Activated naive CD8-positive, alpha-beta T cell treated with anti-CD3 and anti-CD28 coated beads, Interleukin-2, amount 10 ng/mL, durations not matched to agents 7 days and 5 days (primary cell): ENCODE measurements at places on chromosomes 1 and 21. TPM values are rescaled to one million over a fixed set of nuclear protein-coding genes. Genes with fewer than 3 reads are reported as not detected.

The CEP350 gene
- total RNA-seq: 73.6 TPM

DNA sequence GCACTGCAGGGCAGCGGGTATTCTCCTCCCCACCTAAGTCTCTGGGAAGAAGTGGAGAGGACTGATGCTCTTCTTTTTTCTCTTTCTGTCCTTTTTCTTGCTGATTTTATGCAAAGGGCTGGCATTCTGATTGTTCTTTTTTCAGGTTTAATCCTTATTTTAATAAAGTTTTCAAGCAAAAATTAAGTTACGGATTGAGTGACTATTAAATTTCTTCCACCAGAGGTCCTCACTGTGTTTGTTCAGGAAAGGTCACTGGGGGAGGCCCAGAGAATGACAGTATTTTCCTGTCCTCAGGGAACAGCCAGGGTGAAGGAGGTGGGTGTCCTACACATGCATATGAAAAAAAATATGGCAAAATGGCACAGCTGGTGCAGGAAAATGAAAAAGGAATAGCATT is 4.4 kb upstream of the ELF3 start:
- no peaks in the 10 kb centered on the region for H3K27me3 ChIP-seq
- no peak for DNase-seq

DNA sequence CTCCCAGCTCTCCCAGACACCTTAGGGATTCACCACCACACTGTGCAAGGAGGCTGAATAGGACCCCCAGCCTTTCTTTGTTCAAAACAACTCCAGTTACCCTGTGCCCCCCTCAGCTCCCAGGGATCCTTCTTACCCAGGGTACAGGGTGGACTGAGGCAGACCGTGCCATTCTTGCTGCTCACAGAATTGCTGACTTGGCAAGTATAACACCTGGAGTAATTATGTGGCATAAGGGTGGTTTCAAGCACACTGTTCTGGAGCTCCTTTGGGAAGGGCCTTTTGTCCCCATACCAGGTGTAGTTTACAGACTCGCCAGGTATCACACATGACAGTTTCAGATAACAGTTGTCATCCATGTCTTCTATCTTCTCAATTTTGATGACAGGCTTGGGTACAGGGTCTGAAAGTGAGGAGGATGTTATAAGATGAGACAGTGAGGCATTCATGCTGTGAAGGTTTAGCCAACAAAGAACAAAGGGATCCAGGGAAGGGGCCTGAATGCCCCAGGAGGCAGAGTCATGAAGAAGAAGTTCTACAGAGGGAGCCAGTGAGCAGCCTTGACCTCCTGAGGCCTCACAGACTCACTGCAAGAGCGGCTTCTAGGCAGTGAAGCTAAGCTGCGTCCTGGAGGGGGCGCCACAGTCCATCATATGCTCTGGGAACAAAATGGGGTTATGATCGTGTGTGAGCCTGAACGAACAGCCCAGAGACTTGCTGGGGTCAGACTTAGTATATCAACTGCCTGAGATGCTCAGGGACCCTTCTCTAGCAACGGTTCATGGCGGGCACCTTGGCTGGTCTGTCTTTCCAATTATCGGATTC is 30.3 kb downstream of the CD48 start:
- H3K27ac ChIP-seq: peak overlapping the region; percentile 88
- peaks cover 73% of the 10 kb centered on the region for H3K4me1 ChIP-seq
- peaks cover 73% of the 10 kb centered on the region for H3K36me3 ChIP-seq

DNA sequence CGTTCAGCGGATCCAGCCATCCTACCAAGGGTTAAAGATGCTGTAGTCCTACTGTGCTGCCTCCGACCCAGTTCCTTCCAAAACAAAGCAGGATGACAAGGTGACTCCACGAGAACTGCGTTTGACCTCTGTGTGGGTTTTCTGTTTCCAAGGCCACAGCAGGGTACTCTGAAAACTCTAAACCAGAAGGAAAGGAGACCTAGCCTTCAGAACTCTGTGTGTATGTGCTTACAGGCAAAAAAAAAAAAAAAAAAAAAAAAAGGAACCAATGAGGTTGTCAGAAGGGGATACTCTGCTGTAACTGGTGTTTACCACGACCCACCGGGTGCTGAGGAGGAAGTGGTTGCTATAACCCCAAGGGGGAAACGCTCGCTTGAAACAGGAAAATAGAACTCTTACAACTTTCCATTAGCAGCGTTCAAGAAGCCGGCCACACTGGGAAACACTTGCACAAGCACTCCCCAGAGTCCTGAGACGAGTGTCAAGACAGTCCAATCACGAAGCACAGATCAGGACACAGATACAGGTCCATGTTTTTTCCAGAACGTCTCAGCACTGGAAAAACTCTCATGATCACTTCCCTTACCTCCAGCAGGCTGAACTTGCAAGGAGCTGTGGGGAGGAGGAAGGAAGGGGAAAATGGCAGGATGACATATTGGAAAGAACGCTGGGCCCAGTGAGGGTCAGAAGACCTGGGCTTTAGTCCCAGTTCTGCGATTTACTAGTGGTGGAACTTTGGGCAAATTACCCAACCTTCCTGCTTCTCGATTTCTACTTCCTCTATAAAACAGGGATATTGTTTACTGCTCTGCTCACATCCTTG is 64.0 kb downstream of the ITPKB start:
- H3K4me3 ChIP-seq: peak overlapping the region; percentile 81
- H3K4me1 ChIP-seq: peaks cover 80% of the 10 kb centered on the region
- H3K27ac ChIP-seq: peak overlapping the region; percentile 94
- peak; percentile 72 for DNase-seq
- H3K36me3 ChIP-seq: peaks cover 31% of the 10 kb centered on the region

DNA sequence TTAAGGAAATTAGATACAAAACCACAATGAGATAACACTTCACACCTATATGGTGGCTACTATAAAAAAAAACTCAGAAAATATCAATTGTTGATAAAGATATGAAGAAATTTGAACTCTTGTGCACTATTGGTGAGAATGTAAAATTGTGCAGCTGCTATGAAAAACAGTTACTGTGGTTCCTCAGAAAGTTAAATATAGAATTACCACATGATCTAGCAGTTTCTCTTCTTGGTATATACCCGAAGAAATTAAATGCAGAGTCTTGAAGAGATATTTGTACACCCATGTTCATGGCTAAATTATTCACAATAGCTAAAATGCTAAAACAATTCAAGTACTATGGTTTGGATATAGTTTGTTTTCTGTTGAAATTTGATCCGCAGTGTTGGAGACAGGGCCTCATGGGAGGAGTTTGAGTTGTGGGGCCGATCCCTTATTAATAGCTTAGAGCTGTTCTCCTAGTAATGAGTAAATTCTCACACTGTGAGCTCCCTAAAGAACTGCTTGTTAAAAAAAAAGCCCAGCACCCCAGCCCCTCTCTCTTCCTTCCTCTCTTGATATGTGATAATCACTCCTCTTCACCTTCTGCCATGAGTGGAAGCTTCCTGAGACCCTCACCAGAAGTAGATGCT is 1412.1 kb downstream of the PLA2G4A start:
- no peak overlapping the region for H3K4me3 ChIP-seq
- no peak for DNase-seq
- H3K27me3 ChIP-seq: no peaks in the 10 kb centered on the region
- H3K36me3 ChIP-seq: no peaks in the 10 kb centered on the region
- no peaks in the 10 kb centered on the region for H3K4me1 ChIP-seq
- no peak overlapping the region for H3K27ac ChIP-seq

DNA sequence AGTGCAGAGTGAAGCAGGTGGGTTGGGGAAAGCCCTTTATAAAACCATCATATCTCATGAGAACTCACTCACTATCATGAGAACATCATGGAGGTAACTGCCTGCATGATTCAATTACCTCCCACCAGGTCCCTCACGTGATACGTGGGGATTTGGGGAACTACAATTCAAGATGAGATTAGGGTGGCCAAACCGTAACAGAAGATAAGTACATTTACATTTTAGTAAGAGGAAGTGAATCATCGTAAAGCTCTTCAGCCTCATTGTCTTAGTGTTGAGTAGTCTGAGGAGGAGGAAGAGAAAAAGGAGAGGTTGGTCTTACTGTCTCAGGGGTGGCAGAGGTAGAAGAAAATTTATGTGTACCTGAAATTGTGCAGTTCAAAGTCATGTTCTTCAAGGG is 1053.4 kb upstream of the ADGRL4 start:
- no peaks in the 10 kb centered on the region for H3K27me3 ChIP-seq
- H3K36me3 ChIP-seq: no peaks in the 10 kb centered on the region
- no peaks in the 10 kb centered on the region for H3K4me1 ChIP-seq
